ENCODE measurements at places on chromosomes 7 and 10.
A peak's percentile ranks its signal among the peaks of the same experiment; 100 is the strongest.

DNA sequence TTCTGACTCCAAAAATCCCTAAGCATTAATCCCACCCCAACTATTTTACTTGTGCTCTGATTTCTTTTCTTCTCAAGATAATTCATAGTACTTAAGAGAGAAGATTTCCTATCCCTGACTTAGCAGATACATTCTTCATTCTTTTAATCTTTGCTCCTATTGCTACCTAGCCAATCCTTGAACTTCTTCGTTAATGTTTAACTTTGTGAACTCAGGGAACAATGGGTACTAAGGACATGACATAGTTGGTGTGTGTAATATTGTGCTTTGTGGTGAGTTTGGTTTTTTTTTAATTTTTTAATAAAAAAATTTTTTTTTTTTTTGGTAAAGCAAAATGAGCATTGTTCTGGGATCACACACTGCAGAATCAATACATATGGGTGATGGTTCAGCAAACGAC lies 166.2 kb downstream of the CHCHD3 start:
- no peak for DNase-seq

GRCh38 chr10:122931088-122931906 lies 20.9 kb downstream of the FAM24A start:
- no peak for DNase-seq

GRCh38 chr10:7312488-7312857 lies 98.4 kb downstream of the SFMBT2 start:
- DNase-seq, result no peak

DNA sequence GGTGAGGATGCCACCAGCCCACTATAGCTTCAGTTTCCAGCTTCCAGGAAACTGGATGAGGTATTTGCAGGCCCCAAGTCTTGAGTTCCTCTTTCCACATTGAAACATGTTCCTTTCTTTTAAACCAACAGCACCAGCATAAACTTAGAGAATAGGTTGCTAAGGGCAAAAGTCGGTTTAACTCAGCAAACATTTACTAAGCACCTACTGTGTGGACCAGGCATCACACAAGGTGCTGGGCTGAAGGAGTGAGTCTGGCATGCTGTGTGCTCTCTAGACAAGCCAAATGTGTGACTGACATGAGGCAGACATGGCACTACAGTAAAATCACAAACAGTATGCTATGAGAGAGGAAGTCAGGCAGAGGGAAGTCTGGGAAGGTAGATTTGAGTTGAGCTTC lies 11.0 kb upstream of the RASSF4 start:
- no peak for DNase-seq

- DNase-seq, result no peak
Observed at GRCh38 chr7:537911-538634, 18.4 kb upstream of the PDGFA start.

DNA sequence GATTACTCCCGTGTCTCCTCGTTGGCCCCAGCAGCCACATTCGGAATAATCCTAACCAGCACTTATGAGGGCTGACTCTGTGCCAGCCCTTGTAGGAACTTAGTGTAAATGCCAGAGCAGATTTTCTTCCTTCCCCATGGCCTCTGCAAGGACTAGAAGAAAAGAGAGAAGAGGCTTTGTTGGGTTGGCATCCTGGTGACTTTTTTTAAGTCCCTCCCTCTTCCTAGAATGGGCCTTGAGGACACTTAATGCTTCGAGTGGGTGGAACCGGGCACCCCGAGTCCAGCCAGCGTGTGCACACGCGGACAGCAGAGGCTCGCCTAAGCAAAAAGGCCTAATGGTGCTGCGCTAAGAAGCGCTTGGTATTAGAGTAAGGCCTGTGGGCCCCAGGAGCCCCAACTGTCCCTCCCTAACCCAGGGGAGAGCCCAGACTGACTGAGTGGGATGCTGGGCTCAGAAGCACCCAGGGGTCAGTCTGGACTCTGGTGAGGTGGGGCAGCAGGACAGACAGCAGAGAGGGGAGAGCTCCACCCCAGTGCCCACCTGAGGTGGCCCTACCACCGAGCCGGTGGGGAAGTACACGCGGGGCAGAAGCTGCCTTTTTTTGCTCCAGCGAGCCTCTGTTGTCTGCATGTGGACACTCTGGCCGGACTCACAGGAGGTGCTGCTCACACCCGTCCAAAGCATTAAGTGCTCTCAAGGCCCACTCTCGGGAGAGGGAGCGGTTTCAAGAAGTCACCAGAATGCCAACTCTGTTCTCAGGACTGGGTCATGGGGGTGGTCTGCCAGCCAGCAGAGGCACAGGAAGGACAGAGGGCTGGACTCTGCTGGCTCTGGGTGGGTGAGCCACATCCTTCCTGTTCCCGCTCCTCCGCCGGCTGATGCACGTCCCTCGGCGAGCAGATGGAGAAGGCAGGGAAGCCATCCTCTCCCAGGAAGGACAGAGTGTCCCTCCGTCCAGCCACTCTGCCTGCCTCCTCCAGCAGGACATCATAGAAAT lies 12.5 kb downstream of the ITPRIP start:
- DNase-seq, result no peak

- no peak for DNase-seq
Observed at GRCh38 chr7:97680622-97681021, 51.3 kb upstream of the TAC1 start.

GRCh38 chr7:116999311-116999710 lies 46.0 kb downstream of the ST7 start:
- no peak for DNase-seq

GRCh38 chr10:107767185-107767584 lies 602.7 kb upstream of the SORCS1 start:
- no peak for DNase-seq

- DNase-seq, result no peak
Observed at GRCh38 chr7:43484678-43485395, 98.1 kb upstream of the STK17A start.

DNA sequence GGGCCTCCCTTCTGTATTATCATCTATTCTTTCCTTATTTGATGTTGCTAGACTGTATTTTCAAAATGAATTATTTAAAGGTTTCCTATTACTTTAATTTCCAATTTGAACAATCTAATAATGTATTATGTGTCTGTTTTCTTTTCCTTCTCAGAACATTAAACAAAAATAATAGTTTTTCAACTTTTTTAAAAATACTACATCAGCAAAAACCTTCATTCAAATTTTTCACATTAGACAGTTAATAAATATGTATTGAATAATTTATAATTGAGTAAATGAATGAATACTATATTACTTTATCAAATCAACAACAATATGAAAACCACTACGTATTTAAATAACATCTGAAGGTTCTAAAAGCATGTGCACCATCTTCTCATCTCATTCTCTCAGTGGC lies 644.1 kb upstream of the SEMA3D start:
- no peak for DNase-seq

DNA sequence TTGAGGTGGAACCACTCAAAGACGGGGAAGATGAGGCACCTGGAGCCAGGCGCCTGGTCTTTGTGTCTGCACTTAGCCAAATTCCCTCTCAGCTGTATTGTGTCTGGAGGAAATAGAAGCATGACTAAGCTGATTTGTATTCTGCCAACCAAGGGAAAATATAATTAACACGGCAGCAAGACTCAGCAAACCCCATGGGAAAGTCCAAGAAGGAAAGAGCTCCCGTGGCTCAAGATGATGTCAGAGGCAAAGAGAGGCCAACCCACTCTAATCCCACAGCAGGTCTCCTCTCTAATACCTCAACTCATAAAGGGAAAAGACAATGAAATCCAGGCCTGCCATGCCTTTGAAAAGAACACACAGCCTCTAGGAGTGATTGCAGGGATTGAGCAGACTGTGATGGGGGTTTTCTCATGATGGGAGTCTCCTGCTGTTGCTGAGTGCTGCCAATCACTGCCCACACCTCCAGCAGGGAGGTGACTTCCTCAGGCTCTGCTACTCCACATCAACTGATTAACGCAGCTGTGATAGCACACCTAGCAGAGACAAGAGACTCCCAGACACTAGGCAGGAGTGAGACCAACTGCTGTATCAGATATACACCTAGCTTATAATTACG lies 255.5 kb upstream of the C7orf33 start:
- no peak for DNase-seq

GRCh38 chr10:15735763-15736162 lies 16.0 kb upstream of the ITGA8 start:
- no peak for DNase-seq

DNA sequence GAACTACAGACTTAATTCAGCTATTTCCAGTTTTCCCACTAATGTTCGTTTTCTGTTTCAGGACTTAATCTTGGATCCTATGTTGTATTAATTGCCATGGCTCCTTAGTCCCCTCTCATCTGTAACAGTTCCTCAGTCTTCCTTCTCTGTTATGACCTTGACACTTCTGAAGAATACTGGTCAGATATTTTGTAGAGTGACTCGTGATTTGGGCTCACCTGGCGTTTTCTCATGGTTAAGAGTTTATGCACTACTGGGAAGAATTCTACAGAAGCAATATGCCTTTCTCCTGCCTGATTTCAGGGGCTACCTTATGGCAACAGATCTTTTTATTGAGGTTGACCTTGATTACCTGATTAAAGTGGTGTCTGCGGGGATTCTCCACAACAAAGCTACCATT lies 239.4 kb downstream of the CHCHD3 start:
- no peak for DNase-seq

DNA sequence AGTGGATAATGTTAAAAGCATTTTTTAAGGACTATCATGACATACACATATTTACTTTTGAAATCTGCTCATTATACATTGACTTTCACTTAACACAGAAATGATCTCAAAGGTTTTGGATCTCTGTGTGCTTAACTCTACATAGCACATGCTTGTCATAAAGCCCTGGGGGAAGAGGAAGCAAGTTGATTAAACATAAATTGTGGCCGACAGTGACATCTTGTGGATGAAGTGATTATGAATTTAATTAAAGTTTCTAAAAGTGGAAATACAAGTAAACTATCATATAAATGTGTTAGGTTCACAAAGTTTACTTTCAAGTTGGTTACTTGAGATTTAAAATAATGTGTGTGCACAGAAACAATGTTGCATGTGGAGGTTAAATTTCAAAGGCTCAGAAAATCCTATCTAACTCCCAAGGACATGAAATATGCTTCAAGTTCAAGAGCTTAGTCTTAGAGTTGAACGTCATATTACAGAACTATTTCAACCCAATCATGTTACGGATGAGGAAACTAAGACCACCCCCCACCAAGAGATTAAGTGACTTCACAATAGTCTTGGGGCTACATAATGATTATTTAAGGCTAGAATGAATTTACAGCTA lies 1247.8 kb downstream of the GATA3 start:
- no peak for DNase-seq

GRCh38 chr7:117338020-117338419 lies 15.2 kb upstream of the WNT2 start:
- no peak for DNase-seq

- no peak for DNase-seq
Observed at GRCh38 chr7:158067931-158068482, 519.6 kb downstream of the PTPRN2 start.

DNA sequence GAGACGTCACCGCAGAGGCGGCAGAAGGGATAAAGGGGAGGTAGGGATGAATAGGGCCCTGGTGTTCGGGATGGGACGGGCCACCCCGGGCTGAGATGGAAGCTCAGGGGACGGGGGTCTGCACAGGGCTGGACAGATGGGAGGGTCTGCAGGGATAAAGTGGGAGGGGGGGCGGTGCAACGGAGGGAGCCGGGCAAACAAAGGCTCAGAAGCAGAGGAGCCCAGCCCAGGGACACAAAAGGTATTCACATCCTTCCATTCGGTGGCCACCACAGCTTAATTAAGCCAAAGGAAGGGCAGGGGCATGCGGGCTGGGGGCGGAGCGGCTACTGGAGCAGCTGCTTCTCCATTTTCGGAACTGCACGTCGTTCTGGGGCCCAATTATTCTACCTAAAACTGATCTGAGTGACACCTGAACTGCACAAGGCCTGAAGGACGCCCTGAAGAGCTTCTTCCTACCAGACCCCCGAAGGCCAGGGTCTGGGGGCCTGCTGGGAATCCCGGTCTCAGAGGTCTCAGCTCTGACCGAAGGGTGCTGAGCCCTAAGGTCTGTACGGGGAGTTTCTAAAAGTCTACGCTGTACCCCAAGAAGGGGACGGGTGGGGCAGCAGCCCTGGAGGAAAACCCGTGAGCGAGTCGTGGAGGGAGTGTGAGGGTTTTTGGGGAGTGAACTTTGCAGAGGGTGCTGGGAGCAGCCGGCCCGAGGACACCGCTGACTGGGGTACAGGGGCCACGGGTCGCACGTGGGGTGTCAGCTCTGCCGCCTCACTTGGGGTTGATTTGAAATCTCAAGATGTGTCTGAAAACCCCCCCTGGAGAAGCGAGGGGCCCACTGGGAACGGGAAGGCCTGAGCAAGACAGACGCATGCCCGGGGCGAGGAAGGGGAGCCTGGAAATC lies 334.8 kb downstream of the DNAJB6 start:
- DNase-seq, result no peak

GRCh38 chr10:25694206-25694933 lies 239.7 kb upstream of the MYO3A start:
- DNase-seq, result no peak

DNA sequence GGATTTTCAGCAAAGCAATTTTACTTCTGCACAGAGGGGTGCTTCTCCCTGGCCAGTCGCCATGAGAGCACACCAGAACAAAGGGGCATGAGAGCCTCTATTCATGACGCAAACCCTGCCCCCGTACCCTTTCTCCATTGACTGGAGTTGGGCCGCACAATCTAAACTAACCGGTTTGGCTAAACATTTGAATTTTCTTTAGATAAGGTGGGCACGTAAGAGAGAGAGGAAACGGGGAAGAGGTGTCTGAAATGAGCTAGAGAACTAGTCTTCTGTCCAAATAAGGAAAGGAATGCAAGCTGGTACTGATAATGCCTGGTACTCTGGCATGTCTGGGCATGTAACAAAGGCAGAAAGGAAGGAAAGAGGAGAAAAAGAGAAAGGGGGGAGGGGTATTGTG lies 13.2 kb upstream of the SCIN start:
- DNase-seq, result no peak

- no peak for DNase-seq
Observed at GRCh38 chr7:153432063-153432462, 620.1 kb upstream of the DPP6 start.

DNA sequence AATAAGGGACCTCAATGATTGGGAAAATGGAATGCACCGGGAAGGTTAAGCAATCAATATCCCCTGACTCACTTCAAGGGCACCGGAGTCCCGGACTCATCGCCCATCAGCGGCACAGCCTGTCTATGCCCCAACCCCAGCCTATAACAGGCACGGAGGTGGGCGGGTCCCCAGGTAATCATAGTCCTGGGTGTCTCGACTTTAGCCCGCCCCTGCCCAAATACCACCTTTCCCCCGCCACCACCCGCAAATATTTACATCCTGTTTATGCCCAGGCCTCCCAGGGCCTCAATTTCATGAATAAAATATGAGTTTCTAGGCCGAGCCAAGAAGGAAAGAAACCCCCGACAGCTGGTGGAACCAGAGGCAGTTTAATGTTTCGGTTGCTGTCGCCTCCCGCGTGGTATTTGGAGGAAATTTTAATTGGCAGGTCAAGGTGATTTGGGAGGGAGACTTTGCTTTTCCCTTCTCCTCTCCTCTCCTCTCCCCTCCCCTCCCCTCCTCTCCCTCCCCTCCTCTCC lies 15.6 kb upstream of the RFC2 start:
- DNase-seq, result peak; percentile 65

GRCh38 chr7:1858435-1859265 lies 188.6 kb downstream of the ELFN1 start:
- DNase-seq, result no peak

- no peak for DNase-seq
Observed at GRCh38 chr7:105250706-105251105, 138.0 kb downstream of the SRPK2 start.
